ENCODE measurements at places on chromosomes 13 and 19. TPM values are rescaled to one million over a fixed set of nuclear protein-coding genes. Genes with fewer than 3 reads are reported as not detected.

DNA sequence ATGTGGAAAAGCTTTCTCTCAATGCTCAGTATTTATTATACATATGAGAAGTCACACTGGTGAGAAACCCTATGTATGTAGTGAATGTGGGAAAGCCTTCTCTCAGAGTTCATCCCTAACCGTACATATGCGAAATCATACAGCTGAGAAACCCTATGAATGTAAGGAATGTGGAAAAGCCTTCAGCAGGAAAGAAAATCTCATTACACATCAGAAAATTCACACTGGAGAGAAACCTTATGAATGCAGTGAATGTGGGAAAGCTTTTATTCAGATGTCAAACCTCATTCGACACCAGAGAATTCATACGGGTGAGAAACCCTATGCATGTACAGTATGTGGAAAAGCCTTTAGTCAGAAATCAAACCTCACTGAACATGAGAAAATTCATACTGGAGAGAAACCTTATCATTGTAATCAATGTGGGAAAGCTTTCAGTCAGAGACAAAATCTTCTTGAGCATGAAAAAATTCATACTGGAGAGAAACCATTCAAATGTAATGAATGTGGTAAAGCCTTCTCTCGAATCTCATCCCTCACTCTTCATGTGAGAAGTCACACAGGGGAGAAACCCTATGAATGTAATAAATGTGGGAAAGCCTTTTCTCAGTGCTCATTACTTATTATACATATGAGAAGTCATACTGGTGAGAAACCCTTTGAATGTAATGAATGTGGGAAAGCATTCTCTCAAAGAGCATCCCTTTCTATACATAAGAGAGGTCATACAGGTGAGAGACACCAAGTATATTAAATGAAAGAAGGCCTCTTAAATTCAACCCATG, 34.4 kb downstream of the ZNF568 start:
- no peak overlapping the region for H3K4me3 ChIP-seq
- peaks cover 25% of the 10 kb centered on the region for H3K36me3 ChIP-seq
- no peak overlapping the region for H3K27ac ChIP-seq
- H3K27me3 ChIP-seq = no peaks in the 10 kb centered on the region
- no peak for DNase-seq

- H3K27me3 ChIP-seq = no peaks in the 10 kb centered on the region
- DNase-seq = no peak
- H3K36me3 ChIP-seq = no peaks in the 10 kb centered on the region
- no peak overlapping the region for H3K27ac ChIP-seq
- no peak overlapping the region for H3K4me3 ChIP-seq
- no peaks in the 10 kb centered on the region for H3K4me1 ChIP-seq
Measured at GRCh38 chr13:44760434-44760833, 184.3 kb upstream of the TSC22D1 start.

DNA sequence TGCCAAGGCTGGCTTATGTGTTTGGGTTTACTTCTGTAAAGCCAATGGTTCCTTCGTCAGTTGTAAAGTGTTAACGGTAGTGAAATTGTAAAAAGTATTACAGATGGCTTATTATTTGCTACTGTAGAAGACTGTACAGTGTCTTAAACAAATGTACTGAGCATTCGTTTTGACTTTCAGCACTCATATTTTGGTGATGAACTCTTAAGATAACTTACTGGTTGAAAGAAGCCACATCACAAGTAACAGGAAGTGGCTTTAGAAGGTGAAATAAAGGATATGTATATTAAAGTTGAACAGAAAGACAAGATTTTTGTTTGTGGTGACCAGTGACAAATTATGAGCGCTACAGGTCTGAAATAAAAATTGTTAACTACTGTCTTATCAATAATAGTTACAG, 64.2 kb downstream of the URI1 start:
- no peak overlapping the region for H3K27ac ChIP-seq
- H3K4me3 ChIP-seq = no peak overlapping the region
- no peaks in the 10 kb centered on the region for H3K27me3 ChIP-seq

DNA sequence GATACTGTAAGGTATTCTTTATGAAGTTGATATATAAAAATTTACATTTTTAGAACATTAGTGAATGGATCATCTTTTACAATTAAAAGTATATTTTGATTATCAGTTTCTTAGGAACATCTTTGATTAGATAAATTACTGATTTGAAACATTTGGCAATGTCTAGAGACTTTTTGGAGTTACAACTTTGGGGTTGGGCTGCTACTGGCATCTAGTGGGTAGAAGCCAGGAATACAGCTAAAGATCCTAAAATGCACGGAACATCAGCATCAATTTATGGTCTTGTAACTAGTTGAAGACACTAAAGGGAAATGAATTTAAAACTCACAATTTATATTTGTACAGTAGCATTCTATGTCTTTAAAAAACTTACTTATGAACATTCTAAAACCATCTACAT, 19.9 kb downstream of the POMP start:
- peaks cover 21% of the 10 kb centered on the region for H3K36me3 ChIP-seq
- H3K27me3 ChIP-seq = no peaks in the 10 kb centered on the region
- DNase-seq = peak; percentile 24
- no peak overlapping the region for H3K27ac ChIP-seq

DNA sequence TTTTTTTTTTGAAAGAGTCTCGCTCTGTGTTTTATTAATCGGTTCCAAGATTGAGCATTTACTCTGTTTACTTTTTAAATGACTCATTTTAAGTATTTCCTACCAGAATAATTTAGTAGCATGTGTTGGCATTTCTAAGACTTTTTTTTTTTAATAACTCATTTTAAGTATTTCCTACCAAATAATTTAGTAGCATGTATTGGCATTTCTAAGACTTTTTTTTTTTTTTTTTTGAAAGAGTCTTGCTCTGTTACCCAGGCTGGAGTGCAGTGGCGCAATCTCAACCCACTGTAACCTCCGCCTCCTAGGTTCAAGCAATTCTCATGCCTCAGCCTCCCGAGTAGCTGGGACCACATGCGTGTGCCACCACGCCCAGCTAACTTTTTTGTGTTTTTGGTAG, 13.1 kb downstream of the SETDB2 start:
- DNase-seq = no peak
- H3K27me3 ChIP-seq = no peaks in the 10 kb centered on the region
- no peak overlapping the region for H3K27ac ChIP-seq

GRCh38 chr13:23946900-23947299, 49.6 kb upstream of the C1QTNF9B start:
- no peaks in the 10 kb centered on the region for H3K36me3 ChIP-seq
- DNase-seq = no peak
- no peak overlapping the region for H3K27ac ChIP-seq

- H3K4me3 ChIP-seq = no peak overlapping the region
- H3K4me1 ChIP-seq = no peaks in the 10 kb centered on the region
- DNase-seq = peak; percentile 78
- H3K27me3 ChIP-seq = no peaks in the 10 kb centered on the region
- no peak overlapping the region for H3K27ac ChIP-seq
Measured at GRCh38 chr19:46221981-46222610, 7.4 kb upstream of the IGFL1 start.

- H3K36me3 ChIP-seq = no peaks in the 10 kb centered on the region
- no peak for DNase-seq
- H3K4me1 ChIP-seq = peaks cover 21% of the 10 kb centered on the region
- H3K27me3 ChIP-seq = no peaks in the 10 kb centered on the region
- no peak overlapping the region for H3K4me3 ChIP-seq
Measured at GRCh38 chr13:110382229-110382628, 75.1 kb downstream of the COL4A2 start.

- H3K27me3 ChIP-seq = no peaks in the 10 kb centered on the region
- H3K4me3 ChIP-seq = 0 out of 2 replicates have a peak overlapping the region, but pooled peaks have one; percentile 54
- H3K27ac ChIP-seq = no peak overlapping the region
- H3K36me3 ChIP-seq = peaks cover 8% of the 10 kb centered on the region
Measured at GRCh38 chr19:47258895-47259555, 2.7 kb downstream of the CCDC9 start.

- H3K4me3 ChIP-seq = peak overlapping the region; percentile 100
- DNase-seq = peak; percentile 84
- peaks cover 7% of the 10 kb centered on the region for H3K27me3 ChIP-seq
- peaks cover 18% of the 10 kb centered on the region for H3K36me3 ChIP-seq
Measured at GRCh38 chr19:3987619-3988371, 2.5 kb upstream of the EEF2 start.

- no peak overlapping the region for H3K27ac ChIP-seq
- H3K36me3 ChIP-seq = peaks cover 6% of the 10 kb centered on the region
- H3K4me3 ChIP-seq = no peak overlapping the region
Measured at GRCh38 chr13:24307211-24308067, 1.9 kb upstream of the C1QTNF9 start.

GRCh38 chr19:4669723-4670480, at the start of gene MYDGF:
TSS of gene MYDGF (minus strand) at chr19:4670342. CDS start at chr19:4670334, 8 bp downstream.
- peak; percentile 95 for DNase-seq
- H3K27ac ChIP-seq = no peak within 1 kb of the TSS
- peak within 1 kb of the TSS; percentile 91 for H3K4me3 ChIP-seq
- H3K4me1 ChIP-seq = 0 out of 2 replicates have a peak, but pooled peaks cover 5% of the 10 kb centered on the region

DNA sequence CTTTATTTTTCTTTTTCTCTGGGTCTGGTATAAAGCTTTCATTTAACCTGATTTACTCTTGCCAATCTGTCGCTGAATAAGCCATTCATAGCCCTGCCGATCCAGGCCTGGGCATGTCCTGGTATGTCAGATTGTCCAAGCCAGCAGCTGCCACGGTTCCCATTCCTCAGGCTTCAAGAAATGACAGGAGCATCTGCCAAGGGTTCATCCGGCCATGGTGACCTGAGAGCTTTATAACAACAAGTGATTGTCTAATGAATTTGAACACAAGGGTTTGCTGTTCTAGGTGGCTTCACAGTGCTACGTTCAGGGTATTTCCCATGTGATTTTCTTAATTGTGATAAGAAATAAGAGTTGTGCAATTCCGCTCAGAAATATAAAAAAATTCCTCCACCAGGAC, 20.0 kb downstream of the PNMA8A start:
- no peak overlapping the region for H3K4me3 ChIP-seq
- H3K27me3 ChIP-seq = no peaks in the 10 kb centered on the region
- H3K4me1 ChIP-seq = no peaks in the 10 kb centered on the region
- no peak for DNase-seq

DNA sequence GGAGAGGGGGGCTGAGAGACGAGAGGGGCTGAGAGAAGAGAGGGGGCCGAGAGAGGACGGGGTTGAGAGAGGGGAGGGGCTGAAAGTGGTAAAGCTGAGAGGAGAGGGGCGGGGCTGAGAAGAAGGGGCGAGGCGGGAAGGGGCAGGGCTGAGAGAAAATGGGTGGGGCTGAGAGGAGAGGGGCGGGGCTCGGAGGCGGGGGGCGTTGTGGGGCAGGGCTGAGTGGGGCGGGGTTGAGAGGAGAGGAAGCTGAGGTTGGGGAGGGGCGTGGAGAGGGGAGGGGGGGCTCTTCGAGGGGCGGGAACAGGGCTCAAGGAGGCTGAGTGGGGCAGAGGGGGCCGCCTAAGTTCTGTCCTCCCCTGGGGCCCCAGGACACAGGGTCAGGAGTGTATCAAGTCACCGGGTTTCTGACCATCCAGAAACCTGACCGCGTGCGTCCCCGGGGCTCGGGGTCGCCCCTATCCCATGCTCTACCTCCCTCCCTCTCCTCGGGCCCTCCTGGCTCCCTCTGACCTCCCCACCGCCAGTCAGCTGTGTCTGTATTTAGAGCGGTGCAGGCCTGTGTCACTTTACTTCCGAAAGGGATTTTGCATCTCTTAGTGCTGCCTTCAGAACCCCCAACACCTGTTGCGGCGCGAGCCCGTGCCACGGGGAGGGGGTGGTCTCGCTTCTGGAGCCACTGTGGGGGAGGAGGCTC, 38.6 kb upstream of the SEMA6B start:
- peak overlapping the region; percentile 70 for H3K4me3 ChIP-seq
- DNase-seq = peak; percentile 87
- 0 out of 2 replicates have a peak, but pooled peaks cover 4% of the 10 kb centered on the region for H3K4me1 ChIP-seq
- H3K36me3 ChIP-seq = no peaks in the 10 kb centered on the region

GRCh38 chr19:3175781-3176714, 2.5 kb upstream of the S1PR4 start:
- no peak for DNase-seq
- H3K4me1 ChIP-seq = no peaks in the 10 kb centered on the region
- H3K27ac ChIP-seq = no peak overlapping the region
- H3K27me3 ChIP-seq = no peaks in the 10 kb centered on the region
- no peak overlapping the region for H3K4me3 ChIP-seq
- H3K36me3 ChIP-seq = no peaks in the 10 kb centered on the region

- H3K4me3 ChIP-seq = peak overlapping the region; percentile 86
- H3K36me3 ChIP-seq = no peaks in the 10 kb centered on the region
- no peak overlapping the region for H3K27ac ChIP-seq
- H3K27me3 ChIP-seq = peaks cover 53% of the 10 kb centered on the region
Measured at GRCh38 chr19:42423462-42424344, 3.5 kb downstream of the LIPE start.

DNA sequence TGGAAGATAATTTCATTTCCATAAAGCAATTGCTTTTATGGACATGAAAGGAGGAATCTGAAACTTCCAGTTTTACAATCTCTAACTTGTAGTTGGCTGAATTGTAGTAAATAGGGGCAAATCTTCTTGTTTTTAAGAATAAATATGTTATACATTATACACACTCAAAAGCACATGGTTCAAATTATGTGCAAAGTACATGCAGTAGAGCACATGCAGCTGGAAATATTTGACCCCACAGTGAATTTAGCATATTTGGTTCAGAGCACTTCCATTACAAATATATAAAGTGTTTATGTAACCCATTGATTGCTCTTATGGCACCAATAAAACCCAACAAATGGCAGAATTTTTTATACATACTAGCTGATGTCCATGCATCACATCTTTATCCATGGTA, 180.5 kb downstream of the IRS2 start:
- H3K4me1 ChIP-seq = no peaks in the 10 kb centered on the region
- H3K27ac ChIP-seq = no peak overlapping the region
- H3K27me3 ChIP-seq = no peaks in the 10 kb centered on the region
- H3K36me3 ChIP-seq = no peaks in the 10 kb centered on the region
- H3K4me3 ChIP-seq = no peak overlapping the region

Gene FFAR1
- total RNA-seq = not detected

Gene NR2F6
- 209 TPM for total RNA-seq

Gene STK24
- total RNA-seq = 144 TPM

Gene OR7A5
- not detected for total RNA-seq

Gene FOSB
- 0.89 TPM for total RNA-seq
